ENCODE measurements at places on chromosomes 3 and 15.

DNA sequence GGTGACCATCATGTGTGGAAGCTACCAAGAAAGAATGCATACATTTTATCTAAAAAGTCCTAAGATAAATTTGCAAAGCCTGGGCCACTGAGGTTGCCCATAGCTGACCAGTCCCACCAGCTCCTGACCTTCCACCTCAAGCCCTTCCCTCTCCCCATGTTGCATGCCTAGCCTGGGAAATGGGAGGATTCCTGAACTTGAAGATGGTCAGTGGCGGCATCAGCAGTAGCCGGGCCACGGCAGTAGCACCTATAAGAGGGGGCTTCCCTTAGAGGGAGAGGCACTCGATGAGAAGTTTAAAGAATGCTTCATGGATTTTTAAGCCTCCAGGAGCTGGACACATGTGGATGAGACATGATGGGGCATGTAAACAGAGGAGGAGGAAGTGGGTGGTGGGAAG, 172.1 kb downstream of the KLF13 start:
- no peak for DNase-seq

GRCh38 chr3:192514754-192515663, 212.3 kb downstream of the FGF12 start:
- no peak for DNase-seq

- no peak for DNase-seq
Measured at GRCh38 chr15:72564091-72564490, 90.0 kb downstream of the ARIH1 start.

- DNase-seq: no peak
Measured at GRCh38 chr15:34365836-34366235, 1.2 kb downstream of the LPCAT4 start.

All from stimulated activated CD4-positive, alpha-beta T cell treated with anti-CD3 and anti-CD28 coated beads, Interleukin-1b, Interleukin-23, amount 100 ng/mL, for 1 hour (primary cell).